Activated CD4-positive, alpha-beta T cell treated with anti-CD3 and anti-CD28 coated beads, Interleukin-2, amount 10 ng/mL, durations not matched to agents 24 days and 14 days (primary cell): ENCODE measurements at places on chromosomes 7 and 10. TPM values are rescaled to one million over a fixed set of nuclear protein-coding genes. Genes with fewer than 3 reads are reported as not detected.

GRCh38 chr7:93238748-93239147, 6.6 kb downstream of the VPS50 start:
- no peak for DNase-seq

GRCh38 chr10:99555825-99556523, 23.2 kb downstream of the NKX2-3 start:
- no peak for DNase-seq

DNA sequence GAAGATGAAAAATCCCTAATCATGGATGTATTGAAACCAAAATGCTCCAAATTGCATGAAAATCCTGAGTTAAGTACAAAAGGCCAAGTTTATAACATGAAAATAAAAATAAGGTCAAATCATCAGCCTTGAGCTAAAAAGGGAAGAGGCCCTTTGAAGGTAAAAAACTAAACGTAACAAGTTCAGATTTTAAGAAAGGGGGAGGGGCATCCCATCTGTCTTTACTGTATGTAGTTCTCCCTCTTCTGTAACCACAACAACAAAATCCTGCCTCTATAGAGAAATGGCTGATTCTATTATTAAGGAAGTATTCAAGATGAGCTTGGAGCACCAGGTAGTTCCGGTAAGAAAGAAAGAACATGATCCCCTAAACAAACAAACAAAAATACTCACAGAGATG, 64.7 kb downstream of the TPK1 start:
- DNase-seq: no peak

DNA sequence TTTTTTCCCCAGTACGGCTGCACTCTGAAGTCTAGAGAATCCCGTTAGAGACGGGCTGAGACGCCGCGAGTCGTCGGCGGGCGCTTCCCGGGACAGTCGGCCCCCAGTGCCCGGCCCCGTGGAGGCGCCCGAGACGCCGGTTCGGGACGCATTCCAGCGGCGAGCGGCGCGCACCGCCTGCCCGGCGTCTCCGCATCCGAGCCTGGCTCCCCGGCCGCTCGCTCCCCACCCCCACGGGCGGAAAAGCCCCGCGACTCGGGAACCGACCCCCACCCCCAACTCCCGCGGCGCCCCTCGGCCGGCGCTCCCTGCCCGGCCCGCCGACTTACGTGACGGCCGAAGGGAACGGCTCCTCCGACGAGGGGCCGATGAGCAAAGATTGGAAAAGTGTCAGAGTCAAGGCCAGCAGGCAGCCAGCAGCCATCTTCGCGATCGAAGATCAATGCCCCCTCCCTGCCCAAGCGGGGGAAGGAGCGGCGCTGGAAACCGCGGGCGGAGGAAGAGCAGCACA, 486 bp downstream of the CACNA2D1 start:
- no peak for DNase-seq

DNA sequence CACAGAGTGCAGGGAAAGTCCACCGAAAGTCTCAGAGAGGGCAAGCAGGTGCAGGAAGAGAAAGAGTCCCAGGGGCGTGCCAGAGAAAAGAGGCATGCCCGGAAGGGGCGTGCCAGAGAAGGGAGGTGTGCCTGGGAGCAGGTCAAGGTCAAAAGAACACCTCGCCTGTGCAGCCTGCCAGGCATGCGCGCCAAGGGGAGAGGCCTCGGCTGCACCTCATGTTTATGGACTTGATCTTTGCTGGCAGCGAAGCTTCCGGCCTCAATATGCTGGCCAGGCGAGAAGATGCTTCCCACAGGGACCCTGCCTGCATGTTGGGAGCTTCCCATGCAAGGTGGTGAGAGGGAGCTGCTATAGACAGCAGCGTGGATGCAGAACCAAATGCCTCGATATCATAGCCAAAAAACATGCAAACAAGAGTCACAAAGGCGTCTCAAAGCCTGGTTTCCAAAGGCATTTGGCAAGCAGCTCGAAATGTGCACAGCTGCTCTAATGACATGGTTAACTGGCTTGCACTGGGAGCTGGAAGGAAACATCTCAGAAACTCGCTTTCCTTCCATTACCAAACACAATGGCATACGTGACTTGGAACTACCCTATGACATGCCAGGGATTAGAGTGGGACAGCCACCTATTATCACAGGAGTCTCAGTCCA, 192.5 kb upstream of the PPP2R2D start:
- DNase-seq: no peak

Gene SLC26A3
- total RNA-seq: not detected in 2 replicates
